Common myeloid progenitor, CD34-positive (primary cell): ENCODE measurements at places on chromosomes 6 and 20.

DNA sequence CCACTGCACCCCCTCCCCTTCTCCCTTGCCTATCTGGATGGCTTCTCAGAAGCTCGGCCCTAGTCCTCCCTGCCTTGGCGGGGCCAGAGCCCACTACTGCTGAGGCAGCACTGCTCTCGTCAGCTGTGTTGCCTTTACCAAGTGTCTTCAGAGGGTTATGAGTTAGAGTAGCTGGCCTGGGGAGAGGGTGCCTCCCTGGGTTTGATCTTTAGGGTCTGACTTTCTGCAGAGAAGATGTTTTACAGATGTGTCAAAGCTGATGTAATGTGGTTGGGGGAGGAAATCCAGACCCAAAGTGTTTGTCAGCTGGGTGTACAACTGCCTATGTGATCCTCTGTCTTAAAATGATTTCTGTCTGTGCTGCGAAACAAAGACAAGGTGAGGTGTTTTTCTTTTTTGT is 30.4 kb upstream of the PI16 start:
- DNase-seq: no peak

DNA sequence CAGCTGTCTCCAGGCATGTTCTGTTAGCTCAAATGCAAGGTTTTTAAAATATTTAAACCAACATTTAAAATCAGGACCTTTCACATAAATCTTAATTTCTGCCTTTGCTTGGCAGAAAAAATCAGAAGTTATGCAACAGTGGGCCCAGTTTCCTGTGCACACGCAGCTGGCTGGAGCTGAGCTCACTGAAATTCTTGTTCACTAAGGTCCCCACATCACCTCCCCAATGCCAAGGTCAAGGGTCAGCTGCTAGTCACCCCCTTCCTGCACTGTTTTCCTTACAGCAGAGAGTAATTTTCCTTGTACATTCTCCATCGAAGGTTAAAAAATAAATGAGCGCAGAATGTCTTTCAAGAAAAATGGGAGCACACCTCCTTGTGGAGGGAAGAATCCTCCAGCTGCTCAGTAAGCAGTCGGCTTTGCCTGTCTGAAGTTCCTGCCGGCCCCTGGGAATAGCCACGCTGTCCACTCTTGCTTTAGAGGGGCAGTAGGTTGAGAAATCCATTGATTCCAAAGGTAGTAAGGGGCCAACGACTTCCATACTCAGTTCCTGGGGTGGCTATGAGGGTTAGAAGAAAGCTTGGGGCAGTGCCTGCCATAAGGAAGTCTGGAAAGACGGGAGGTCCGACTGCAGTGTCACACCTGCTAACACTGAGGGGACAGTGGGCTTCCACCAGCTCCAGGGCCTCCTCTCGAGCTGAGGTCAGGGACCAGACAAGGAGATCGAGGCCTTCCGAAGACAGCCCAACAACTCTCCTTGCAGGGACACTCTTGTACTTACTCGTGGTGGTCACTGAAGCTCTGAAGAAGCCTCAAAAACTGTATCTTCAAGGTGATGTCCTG is 56.8 kb downstream of the MYH7B start:
- DNase-seq: no peak

DNA sequence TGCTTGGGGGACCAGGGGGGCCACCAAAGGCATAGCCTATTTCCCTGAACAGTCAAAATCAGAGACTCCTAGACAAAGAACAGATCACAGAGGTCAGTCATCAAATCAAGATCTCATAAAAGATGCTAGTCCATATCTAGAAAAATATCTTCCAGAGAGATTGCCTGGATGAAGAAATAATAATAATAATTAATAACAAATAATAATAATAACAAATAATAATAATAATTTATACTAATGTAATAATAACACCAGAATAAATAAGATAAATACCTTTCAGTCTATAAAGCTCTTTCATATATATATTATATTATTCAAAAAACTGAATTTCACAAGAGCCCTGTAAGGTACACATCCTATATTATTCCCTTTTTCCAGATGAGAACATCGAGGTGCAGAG is 129.6 kb downstream of the PAX1 start:
- no peak for DNase-seq

DNA sequence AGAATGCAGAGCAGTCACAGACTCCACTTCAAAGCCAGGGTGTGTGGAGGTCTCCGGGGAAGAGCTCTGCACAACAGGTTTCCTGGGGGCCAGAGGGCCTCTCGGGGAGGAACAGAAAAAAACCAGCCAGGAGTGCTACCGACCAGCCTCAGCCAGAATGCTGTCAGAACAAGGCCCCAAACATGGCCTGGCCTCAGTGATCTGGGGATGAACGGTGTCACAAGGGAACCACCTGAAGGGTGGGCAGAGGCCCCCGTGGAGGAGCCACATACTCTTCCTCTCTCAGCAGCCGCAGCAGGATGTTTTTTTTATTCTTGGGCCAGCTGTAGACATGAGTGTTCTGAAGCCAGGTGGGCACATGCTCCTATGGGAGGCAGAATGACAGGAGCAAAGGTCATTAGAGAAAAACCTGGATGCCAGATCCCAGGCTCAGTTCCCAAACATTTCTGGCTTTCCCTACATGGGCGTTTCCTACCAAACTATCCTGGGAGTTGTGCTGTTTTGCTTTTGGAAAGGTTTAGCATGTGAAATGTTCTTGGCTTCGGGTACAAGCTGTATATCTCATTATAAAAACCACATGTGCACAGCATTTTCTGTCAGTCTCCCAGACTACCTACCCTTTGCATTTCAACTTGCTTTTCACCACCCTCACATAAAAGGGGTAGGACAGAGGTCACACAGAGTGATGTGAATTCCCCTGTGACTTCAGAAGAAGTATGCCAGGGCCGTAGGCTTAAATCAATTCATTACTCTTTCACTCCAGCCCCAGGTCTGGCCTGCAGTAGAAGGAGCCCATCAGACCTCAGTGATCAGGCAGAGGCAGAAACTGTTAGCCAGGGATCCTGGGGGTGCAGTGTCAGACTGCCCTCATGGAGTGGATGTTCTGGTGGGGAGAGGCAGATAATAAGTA is 46.2 kb downstream of the TRAF3IP2 start:
- DNase-seq: no peak

GRCh38 chr6:102736941-102737368 is 1343.4 kb downstream of the GRIK2 start:
- no peak for DNase-seq

DNA sequence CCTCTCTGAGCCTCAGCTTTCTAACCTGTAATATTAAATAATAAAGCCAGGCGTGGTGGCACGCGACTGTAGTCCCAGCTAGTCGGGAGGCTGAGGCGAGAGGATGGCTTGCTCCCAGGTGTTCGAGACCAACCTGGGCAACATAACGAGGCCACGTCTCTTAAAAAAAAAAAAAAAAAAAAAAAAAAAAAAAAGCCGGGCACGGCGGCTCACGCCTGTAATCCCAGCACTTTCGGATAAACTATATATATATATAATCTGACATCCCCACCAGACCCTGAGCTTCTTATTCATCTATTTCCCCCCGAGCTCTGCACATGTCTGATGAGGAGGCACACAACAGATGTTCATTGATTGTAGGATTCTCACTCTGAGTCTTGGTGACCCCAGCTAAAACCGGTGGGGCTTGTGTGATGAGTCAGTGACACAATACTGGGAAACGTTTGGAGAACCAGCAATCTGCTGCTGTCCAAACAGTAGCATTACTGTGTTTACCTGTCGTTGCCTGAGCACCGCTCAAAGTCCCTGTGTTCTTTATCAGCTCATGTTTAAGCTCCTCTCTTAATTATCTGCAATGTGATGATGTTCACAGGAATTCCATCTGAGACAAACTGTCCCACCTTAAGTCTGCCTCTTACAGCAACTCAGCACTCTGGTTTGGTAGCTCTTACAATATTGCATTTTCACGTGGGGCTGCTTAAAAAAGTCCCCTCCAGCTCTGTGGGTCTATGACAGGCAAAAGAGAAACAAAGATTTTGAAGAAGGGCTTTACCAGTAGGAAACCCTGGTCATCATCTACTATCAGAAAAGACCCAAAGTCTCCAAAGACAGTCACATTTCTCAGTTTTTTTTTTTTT is 1.0 kb upstream of the SPATA2 start:
- DNase-seq: peak; percentile 75

GRCh38 chr6:14660806-14661579 is 543.4 kb downstream of the CD83 start:
- peak; percentile 92 for DNase-seq

GRCh38 chr6:7438011-7438410 is 48.4 kb downstream of the RIOK1 start:
- DNase-seq: peak; percentile 25

DNA sequence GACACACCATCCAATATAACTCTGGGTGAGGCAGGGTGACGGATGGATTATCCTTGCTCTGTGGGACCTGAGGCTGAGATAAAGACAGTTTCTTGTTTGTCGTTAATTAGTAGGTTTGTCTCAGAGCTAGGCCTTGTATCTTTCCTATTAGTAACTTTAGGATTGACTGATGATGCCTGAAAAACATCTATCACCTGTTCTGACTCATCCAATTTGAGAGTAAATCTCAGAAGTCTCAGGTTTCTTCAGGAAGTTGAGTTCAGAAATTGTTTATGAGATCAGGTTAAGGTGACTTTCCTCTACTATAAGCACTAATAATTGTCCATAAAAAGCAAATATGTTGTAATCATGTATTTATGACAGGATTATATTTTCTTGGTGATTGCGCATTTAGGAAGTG is 129.5 kb upstream of the SUPT3H start:
- no peak for DNase-seq

- no peak for DNase-seq
Observed at GRCh38 chr6:148170286-148170685, 172.4 kb upstream of the SASH1 start.

DNA sequence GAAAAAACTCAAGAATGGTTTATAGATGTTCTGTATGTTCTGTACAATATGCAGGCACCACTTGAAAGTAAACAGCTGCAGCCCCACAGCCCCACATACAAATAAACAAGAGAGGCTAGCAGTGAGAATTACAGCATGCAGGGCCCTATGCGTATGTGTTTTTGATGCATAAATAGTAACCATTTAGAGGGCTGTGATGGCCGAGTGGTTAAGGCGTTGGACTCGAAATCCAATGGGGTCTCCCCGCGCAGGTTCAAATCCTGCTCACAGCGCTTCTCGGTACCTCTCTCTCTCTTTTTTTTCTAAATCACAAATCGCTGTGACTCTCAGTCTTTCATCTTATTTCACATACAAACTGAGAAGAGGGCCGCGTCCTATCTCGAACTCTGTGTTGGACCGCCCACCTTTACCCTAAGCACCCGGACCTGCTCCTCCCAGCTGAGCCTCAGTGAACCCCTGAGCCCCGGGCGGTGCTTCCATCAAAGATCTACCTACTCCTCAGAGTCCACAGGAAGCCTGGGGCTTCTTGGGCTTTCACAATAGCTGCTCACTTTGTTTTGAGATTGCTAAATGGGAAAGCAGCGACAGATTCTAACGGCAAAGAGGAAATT is 37.7 kb upstream of the PRSS16 start:
- DNase-seq: no peak

DNA sequence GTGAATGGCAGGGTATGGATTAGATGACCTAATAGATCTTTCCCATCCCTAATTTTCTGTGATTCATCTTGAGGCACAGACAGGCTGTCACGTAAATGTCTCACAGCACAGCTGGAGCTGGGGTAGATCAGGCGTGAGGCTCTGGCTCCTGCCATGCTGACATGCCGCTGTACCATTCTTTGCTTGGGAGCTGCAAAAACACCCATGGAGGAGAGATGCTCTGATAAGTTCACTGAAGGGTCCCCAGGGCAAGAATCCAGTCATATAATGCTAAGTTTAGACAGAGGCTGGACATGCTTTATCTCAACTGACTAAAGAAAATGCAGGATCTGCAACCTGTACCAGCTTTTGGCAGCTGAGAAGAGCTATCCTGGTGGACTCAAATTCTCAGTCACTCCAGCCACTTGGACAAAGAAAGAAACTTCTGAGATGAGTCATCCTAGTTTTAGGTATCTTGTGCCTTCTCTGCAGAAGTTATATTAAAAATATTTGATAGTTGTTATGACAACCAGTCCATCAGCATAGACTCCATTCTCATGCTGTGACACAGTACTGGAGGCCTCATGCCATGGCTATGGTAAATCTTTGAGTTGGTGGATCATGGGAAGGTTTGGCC is 185.1 kb upstream of the RAB32 start:
- peak; percentile 53 for DNase-seq
